ENCODE measurements at places on chromosomes 13 and 19. TPM values are rescaled to one million over a fixed set of nuclear protein-coding genes. Genes with fewer than 3 reads are reported as not detected.

Gene SIGLEC5
- polyA plus RNA-seq: 0.18 TPM

Gene ICAM5
- polyA plus RNA-seq: 0.87 TPM

Gene SLC8A2
- polyA plus RNA-seq: 0.54 TPM

Gene SYCN
- polyA plus RNA-seq: not detected

Gene ZNF763
- polyA plus RNA-seq: 4.4 TPM

Gene NTF4
- polyA plus RNA-seq: 0.16 TPM

Gene SUGP2
- polyA plus RNA-seq: 90.0 TPM

Gene SLC10A2
- 0.70 TPM for polyA plus RNA-seq

Gene HS6ST3
- 1.4 TPM for polyA plus RNA-seq

Gene KLK15
- polyA plus RNA-seq: 0.10 TPM

Gene MCEMP1
- polyA plus RNA-seq: 0.06 TPM

Gene PRR20B
- not detected for polyA plus RNA-seq

Gene OR7D4
- polyA plus RNA-seq: not detected

Gene OR7D2
- 0.03 TPM for polyA plus RNA-seq

Gene FPR3
- polyA plus RNA-seq: 4.9 TPM

Gene EID2B
- 2.0 TPM for polyA plus RNA-seq

Gene ZNF730
- 1.8 TPM for polyA plus RNA-seq

Gene IGFL1
- polyA plus RNA-seq: not detected

Gene IL11
- 0.66 TPM for polyA plus RNA-seq

Gene DZIP1
- polyA plus RNA-seq: 16.9 TPM

Gene ZNF846
- polyA plus RNA-seq: 17.3 TPM

Gene KASH5
- polyA plus RNA-seq: not detected

Gene PIN1
- 46.2 TPM for polyA plus RNA-seq

Gene MTUS2
- polyA plus RNA-seq: 1.9 TPM

Gene PGLYRP2
- polyA plus RNA-seq: not detected

Gene RNF17
- polyA plus RNA-seq: not detected

Gene CLEC17A
- polyA plus RNA-seq: 0.13 TPM

All from large intestine (tissue), 12 donors.